CD14-positive monocyte (primary cell): ENCODE measurements at places on chromosomes 2 and 18. TPM values are rescaled to one million over a fixed set of nuclear protein-coding genes. Genes with fewer than 3 reads are reported as not detected.

- H3K36me3 ChIP-seq, result no peaks in the 10 kb centered on the region
- no peak for DNase-seq
- H3K27ac ChIP-seq, result no peak overlapping the region
- no peaks in the 10 kb centered on the region for H3K4me1 ChIP-seq
- H3K27me3 ChIP-seq, result no peaks in the 10 kb centered on the region
Measured at GRCh38 chr18:44536046-44536445, 144.6 kb upstream of the SETBP1 start.

The SERPINB12 gene
- not detected for polyA plus RNA-seq

DNA sequence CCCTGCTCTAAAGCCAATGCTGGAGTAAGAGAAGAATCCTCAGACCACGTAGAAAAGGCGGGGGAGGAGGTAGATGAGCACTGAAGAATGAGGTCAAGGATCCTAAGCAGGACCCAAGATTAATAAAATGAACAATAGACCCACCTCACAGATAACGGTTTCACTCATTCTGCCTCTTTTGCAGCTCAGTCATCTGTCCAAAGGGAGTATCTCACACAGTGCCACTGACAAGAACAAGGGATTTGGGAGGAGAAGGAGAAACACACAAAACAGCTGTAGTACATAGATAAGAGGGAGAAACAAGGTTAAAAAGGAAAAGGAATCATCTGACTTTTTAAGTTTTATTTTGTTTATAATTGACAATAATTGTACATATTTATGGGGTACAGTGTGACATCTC, 30.9 kb upstream of the SULT1C4 start:
- no peak overlapping the region for H3K27ac ChIP-seq
- DNase-seq, result no peak
- no peaks in the 10 kb centered on the region for H3K36me3 ChIP-seq
- no peaks in the 10 kb centered on the region for H3K27me3 ChIP-seq
- H3K4me3 ChIP-seq, result no peak overlapping the region

- H3K27ac ChIP-seq, result peak overlapping the region; percentile 74
- no peak for DNase-seq
- peaks cover 69% of the 10 kb centered on the region for H3K4me1 ChIP-seq
- H3K4me3 ChIP-seq, result peak overlapping the region; percentile 77
Measured at GRCh38 chr2:74503506-74504475, 3.7 kb downstream of the PCGF1 start.

DNA sequence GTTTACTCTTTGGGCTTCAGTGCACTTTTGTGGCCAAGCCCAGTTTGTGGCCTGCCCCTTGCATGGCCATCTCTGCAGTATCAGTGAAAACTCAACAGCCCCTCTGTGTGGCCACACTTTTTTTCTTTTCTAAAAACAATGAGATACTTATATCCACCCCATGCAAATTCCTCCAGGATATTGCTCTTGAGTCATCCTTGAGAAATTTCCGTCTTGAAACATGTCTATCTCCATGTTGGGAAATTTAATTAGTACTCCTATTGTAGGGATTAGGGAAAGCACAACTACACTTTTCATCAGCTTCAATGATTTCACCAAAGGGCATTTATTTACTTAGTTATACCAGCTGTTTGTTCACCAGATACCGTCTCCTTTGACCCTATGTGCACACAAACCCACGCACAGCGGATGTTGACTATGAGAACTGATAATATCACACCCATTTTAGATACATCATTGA, 993.1 kb downstream of the TSN start:
- no peaks in the 10 kb centered on the region for H3K36me3 ChIP-seq
- no peak overlapping the region for H3K27ac ChIP-seq
- H3K4me1 ChIP-seq, result peaks cover 1% of the 10 kb centered on the region

DNA sequence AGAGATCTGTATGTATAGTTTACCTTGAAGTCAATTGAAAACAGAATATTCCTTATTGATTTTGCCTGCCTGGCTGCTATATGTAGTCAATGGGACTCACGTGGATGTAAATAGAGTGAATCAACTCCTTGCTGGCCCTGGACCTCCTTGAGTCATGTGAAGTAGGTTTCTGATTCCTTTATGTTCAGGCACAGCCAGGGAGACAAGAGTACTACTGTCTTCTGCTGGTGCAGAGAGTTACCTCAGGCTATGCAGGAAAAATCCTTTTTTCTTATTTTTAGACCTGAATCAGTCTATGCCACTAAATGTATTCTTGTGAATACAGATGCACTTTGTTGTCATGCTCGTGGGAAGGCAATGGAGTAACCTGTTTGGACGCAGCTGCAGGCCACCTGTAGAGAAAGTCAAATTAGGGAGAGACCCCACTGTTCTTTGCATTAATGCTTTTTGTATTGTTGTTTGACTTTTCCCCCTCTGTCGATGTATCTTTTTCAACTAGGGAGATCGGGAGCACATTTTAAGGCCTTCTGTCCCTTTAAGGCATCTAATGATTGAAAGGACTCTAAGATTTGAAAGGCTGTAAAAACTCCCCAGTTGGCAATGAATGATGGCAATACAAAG, 473.9 kb downstream of the ARHGAP15 start:
- no peak for DNase-seq
- no peak overlapping the region for H3K4me3 ChIP-seq
- H3K4me1 ChIP-seq, result no peaks in the 10 kb centered on the region
- no peak overlapping the region for H3K27ac ChIP-seq
- H3K36me3 ChIP-seq, result peaks cover 16% of the 10 kb centered on the region

DNA sequence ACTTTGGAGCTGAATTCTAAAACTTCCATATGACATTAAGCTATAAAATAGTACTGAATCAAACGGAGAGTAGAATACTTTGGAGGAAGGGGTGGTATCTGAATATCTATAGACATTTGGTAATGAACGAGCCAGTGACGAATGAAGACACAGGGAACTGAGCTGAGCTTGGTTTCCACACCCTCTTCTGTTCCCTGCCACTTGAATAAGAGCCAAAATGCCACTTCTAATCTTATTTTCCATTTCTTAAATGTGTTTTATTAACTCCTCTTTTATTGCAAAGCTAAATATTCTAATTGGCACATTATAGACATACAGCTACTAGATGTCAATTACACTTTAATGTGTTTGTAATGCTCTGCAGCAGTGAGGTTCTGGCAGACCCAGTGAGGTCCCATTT, 76.1 kb downstream of the AFF3 start:
- no peak for DNase-seq
- H3K27ac ChIP-seq, result no peak overlapping the region
- no peaks in the 10 kb centered on the region for H3K27me3 ChIP-seq
- H3K4me3 ChIP-seq, result no peak overlapping the region
- H3K4me1 ChIP-seq, result peaks cover 26% of the 10 kb centered on the region
- no peaks in the 10 kb centered on the region for H3K36me3 ChIP-seq

DNA sequence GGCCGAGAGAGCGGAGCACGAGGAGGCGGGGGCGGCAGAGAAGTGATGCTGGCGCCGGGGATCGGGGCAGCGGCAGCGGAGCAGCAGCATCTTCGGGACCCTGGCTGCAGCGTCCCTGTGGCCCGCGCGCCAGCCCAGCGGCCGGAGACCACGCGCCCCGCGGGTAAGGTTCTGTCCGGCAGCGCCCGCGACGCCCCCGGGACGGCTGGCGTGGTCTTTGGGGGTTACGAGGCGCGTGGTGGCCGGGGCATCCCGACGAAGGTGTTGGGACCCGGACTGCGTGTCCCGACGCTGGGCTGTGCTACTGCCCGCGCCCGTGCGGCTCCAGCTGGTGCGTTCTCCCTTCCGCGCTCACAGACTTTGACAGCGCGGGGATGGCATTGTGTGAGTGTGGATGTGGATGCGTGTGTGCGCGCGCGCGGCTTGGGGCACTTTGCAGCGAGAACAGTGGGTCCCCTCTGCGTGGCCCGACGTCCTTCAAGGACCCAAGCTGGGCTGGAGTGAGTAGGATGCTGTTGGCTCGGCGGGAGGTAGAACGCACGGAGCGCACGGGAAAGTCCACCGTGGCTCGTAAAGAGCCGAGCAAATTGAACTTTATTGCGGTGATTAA, 405.0 kb downstream of the XIRP2 start:
- peak overlapping the region; percentile 47 for H3K4me3 ChIP-seq
- peaks cover 87% of the 10 kb centered on the region for H3K27me3 ChIP-seq
- H3K4me1 ChIP-seq, result peaks cover 25% of the 10 kb centered on the region
- no peak overlapping the region for H3K27ac ChIP-seq
- no peaks in the 10 kb centered on the region for H3K36me3 ChIP-seq

GRCh38 chr2:107068069-107068916, 182.3 kb upstream of the ST6GAL2 start:
- H3K4me3 ChIP-seq, result no peak overlapping the region
- H3K4me1 ChIP-seq, result no peaks in the 10 kb centered on the region
- no peaks in the 10 kb centered on the region for H3K36me3 ChIP-seq
- no peak for DNase-seq
- H3K27ac ChIP-seq, result no peak overlapping the region
- H3K27me3 ChIP-seq, result no peaks in the 10 kb centered on the region

The BCL2L11 gene
- polyA plus RNA-seq, result 19.2 and 27.6 TPM in 2 replicates

DNA sequence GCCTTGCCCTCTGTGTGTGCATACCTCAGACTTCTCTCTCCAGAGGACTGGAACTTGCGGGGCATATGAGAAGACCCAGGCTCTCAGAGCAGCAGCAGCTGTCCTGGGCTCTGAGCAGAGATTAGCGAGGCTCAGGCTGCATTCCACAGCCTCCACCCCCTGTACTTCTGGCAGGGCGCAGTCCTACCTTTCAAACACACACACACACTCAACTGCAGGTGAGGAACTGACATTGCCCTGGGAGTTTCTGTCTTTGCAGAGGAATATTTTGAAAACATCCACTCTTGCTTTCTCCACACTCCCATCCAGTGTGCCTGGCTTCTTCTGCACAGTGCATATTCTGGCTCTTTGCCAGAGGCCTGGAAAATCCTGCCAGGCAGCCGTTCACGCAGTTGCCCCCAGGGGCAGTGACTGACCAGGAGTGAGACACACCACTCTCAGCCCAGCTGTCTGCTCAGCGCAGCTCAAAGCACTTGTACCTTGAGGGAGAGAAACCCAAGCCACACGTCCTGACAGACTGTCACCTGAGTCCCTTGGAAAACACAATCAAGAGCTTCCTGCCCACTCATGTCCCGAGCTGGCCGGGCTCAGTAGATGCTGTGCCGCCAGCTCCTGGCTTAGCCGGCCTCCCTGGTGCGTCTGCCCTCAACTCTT, 460.8 kb downstream of the RNF144A start:
- H3K36me3 ChIP-seq, result no peaks in the 10 kb centered on the region
- H3K27me3 ChIP-seq, result no peaks in the 10 kb centered on the region
- no peaks in the 10 kb centered on the region for H3K4me1 ChIP-seq
- no peak overlapping the region for H3K4me3 ChIP-seq
- DNase-seq, result no peak
